ENCODE measurements at places on chromosomes 16 and 17.

DNA sequence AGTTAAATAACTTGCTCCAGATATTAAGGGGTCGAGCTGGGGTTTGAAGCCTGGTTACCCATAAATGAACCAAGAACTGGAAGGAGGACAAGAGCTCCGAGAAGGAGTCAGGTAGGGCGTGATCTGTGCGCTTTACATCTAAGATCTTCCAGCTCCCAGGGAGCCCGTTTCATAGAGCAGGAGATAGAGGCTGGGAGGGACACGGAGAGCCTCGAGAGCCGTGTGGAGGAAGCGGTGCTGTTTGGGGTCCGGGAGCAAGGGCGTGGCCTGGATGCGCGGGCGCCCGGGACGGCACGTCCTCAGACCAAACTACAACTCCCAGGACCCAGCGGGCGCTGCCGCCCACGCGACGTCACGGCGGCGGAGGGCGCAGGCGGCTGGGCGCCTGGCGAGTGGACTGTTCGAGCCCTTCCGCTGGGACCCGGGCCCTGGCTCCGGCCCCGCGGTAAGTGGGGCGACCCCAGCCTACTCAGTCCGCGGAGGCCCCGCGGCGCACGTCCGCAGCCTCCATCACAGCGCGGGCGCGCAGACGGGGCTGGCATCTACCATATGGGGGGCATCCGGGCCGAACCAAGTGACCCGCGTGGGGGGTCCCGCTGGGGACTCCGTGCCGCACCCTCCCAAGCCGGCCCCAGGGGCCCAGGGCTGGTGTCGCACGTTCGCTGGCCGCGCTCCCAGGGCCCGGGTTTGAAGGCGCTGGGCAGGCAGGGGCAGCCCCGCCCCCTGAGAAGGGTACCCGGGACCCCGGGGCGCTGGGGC lies at the start of gene BCKDK:
Gene BCKDK (plus strand): TSS at position 352 of the 759 bp plus-strand sequence. CDS start 838 bp downstream, outside the sequence.
- DNase-seq, result peak; percentile 40

- DNase-seq, result no peak
Observed at GRCh38 chr17:3751836-3752235, 28.1 kb downstream of the HASPIN start.

GRCh38 chr17:13590441-13590840 lies 11.3 kb downstream of the HS3ST3A1 start:
- DNase-seq, result no peak

GRCh38 chr16:74700438-74701225 lies at the start of gene MLKL:
Gene MLKL (minus strand): TSS chr16:74700862. CDS start chr16:74695757, 5,105 bp downstream.
- DNase-seq, result no peak

GRCh38 chr16:77396461-77396860 lies 38.4 kb downstream of the ADAMTS18 start:
- no peak for DNase-seq

Data from cerebellar nuclear complex (tissue), 1 donor.